ENCODE measurements at places on chromosomes 12 and 14.

DNA sequence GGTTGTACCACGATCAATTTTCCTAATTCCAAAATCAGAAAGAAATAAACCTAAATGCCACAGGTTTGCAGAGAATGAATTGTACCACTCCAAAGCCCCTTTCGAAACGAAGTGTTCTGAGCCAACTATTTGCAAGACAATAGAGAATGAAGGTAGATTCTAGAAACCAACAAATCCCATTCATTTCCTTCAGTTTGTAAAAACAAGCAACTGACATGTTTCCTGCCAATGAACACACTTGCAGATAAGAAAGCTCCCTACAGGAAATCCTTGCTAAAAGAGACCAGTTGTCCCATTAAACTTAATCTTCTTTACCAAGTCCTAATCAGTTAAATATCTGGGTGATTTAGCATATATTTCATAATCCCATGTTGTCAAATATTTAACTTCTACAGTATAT, 198.4 kb upstream of the FOXN3 start:
- DNase-seq: no peak

GRCh38 chr12:111446631-111447570, 41.2 kb downstream of the SH2B3 start:
- DNase-seq: no peak

DNA sequence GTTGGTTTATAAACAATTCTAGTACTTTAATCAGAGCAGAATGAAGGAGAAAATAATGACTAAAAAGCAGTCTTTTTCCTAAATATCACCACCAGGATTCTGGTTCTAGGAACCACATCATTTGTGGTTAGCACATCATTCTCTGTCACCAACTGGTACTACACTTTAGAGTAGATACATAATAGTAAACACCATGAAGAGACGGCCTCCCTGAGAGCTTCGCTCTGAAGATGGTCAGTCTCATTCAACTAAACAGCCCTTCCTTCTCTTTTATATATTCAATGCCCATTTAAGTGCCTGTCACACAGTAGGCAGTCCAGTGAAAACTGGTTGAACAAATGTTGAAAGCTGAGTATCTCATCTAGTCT, 10.9 kb downstream of the SLC38A2 start:
- DNase-seq: no peak

GRCh38 chr14:51341338-51341737, 101.3 kb downstream of the TMX1 start:
- DNase-seq: no peak

DNA sequence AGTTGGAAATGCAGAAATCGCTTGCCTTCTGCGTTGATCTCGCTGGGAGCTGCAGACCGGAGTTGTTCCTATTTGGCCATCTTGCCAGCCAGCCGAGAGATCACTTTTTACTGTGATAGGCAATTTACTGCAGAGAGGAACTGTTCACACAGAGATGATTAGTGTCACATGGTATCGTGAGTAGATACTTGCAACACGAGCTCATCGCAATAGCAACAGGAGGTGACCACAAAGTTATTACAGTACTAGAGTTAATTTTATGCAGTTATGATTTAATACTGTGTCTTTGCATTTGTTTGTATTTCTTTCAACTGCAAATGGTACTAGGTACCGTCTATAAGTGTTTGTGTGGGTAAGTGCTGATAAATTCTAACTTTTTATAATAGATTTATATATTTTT, 27.8 kb downstream of the NOPCHAP1 start:
- DNase-seq: no peak

GRCh38 chr14:30005114-30005808, 77.6 kb upstream of the PRKD1 start:
- no peak for DNase-seq

DNA sequence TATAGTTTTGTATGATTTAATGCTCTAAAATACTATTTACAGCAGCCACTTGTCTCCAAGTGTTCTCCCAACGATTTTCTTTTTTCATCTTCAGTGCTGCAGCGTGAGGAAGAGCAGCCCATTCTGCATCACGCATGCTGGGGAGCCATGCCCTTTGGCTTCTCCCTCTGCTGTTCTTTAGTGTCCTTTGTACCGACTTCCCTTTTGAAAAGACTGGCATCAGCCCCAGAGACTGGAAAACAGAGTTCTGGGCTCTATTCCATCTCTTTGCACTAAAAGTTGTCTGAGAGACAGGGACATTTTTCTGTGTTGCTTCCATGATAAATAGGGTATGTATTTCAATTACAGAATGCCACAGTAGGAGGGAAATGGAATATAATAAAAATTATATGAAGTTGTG, 105.1 kb downstream of the RERG start:
- DNase-seq: no peak

DNA sequence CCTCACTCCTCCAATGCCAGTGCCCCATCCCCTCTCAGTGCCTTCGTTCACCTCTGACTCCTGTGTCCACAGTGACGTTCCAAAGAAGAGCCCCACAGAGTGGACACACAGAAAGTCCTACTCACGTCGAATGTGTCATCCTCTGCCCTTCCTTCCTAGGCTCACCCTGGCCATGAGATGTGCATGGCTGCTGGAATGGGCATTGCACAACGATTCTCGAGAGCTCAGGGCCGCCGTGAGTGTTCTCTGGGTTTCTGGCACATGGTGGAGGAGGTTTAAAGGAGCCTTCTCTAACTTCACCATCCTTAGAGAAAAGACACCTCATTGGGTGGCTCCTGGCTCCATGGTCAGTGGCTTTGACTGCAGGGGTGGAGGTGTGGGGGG, 12.8 kb upstream of the CEP170B start:
- no peak for DNase-seq

GRCh38 chr14:39939023-39939422, 506.8 kb upstream of the FBXO33 start:
- no peak for DNase-seq

DNA sequence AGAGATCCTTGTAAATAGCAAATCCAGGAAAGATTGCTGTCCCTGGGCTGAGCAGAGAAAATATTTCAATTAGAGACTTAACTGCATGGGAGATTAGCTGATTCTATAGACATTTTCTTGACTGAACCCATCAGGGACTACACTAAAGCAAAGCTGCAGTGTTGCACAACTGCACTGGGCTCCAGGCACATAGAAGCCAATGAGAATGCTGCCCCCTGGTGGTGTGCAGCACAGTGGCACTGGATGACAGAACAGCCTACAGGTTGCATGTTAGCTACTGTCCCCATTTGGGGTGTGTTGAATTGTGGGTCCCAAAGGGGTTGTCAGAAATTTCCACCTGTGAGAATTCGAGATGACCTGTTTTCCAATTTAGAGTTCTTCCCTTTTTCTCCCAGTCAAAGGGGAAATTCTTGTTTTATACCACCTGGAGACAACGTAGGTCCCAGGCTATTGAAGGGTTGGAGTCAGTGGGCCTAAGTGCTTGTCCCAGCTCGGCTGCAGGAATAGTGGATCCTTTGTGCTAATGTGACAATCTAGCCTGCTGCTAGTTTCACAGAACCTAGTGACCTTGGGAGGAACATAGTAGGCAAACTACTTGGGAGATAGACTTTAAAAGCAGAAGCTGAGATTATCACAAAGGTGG, 114.7 kb downstream of the SLC8A3 start:
- DNase-seq: no peak

DNA sequence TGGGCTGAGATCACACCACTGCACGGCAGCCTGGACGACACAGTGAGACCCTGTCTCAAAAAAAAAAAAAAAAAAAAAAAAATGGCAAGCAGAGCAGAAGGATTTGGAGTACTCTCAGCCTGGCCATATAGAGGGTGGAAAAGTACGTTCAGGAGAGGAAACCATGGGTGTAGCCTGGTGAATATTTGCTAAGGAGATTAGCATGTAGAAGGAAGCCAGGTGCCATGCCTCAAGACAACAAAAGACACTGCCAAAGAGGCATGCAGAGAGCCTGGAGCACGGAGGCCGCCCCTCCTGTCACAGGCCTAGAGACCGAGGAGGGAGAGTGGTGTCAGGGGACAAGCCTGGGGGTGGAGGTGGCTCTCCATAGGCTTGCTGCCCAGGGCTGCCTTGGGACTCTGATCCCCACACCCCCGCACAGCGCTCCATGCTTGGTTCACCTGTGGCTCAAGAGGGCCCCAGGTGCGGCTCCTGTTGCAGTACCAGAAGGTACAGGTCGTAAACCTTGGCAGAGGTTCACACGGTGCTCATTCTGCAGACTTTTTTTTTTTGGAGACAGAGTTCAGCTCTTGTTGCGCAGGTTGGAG, 27.9 kb upstream of the DEGS2 start:
- no peak for DNase-seq

DNA sequence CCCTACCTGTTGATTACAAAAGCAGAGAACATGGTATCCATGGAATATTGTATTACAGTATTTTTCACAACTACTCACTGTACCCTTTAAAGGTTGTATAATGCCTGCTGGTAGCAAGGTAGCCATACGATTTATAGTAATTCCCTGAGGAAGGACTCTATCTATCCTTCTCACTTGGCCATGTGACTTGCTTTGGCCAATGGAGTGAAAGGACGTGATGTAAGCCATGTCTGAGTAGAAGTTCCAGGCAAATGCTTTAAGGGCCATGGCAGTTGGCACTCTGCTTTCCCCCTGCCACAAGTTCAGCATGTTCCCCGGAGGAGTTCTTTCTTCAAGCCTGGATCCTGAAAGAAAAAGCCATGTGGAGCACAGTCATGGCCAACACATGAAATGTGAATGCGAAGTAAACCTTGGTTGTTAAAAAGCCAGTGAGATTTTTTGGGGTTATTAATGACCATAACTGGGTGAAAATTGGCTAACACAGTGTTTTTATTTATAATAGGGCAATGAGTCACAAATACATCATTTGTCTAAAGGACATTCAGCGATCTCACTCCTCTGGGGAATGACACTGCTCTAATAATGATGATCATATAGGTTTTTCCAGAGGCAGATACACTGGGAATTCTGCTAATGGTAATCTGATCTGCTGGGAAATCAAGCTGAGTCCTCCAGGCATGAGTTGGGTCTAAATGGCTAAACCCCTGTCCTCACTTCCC, 67.4 kb upstream of the SLC38A2 start:
- no peak for DNase-seq

DNA sequence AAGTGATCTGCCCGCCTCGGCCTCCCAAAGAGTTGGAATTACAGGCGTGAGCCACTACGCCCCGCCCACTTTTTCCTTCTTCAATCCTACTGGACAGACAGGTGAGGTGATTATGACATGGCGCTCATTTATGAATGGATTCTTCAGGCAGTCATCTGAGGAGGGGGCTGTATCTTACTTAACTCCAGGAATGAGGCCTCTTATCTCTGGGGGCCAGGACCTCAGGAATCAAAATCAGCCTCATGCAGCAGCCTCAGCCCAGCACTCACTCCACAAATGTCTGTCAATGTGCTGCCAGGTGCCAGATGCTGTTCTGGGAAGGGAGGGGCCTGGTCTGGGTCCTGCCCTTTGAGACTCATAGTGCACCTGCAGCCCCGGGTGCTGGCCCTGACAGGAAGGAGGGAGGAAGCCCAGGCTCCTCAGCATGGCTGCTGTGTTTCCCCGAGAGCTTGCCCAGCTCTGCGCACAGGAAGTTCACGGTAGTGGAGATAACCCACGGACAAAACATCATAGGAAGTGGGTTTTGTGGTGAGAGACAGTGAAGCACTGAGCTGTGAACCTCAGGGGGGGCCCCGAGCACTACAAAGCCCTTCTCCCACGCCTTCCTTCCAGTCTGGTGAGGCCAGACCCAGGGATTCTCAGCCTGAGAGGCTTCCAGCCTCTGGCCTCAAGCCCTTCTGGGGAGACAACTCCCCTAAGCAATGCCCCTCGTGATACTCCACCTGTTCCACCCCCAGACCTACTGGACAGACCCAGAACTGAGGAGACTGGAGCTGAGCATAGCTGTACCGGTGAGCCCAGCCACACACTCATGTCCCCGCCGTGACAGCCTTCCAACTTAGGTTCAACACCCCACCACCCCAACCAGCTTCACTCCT, 22.3 kb downstream of the GALNT6 start:
- no peak for DNase-seq

DNA sequence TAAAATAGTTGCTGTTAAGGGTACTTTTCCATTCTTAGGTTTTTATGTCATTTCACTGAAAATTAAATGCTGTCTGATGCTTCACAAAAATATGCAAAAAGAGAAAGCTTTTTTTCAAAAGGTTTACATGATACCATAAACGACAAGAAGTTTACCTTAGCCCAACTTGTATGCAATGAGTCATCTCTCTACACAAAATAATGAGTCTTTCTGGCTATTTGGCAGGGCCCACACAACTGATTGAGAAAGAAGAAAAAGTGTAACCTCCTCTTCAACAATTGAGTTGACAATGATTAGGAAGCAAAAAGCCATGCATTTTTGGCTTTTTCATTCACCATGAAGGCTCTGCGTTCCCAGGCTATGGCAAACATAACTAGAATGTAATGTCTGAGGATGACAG, 165.4 kb upstream of the CPNE8 start:
- no peak for DNase-seq

DNA sequence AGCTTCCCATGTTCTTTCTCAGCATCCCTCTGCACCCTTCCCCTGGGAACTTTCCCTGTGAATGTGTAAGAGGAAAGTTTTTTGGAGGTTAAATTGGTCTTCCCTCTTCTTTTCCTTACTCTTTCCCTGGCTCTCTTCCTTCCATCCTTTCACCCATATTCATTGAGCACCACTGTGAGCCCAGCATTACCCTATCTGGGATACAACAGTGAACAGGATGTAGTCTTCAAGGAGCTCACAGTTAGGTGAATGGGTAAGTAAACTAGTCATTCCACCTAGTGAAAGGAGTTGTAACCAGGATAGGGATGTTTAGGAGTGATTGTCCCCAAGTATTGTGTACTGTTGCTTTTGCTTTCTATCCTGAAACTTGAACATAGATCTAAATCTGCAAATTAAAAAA, 123.8 kb downstream of the MYRFL start:
- DNase-seq: no peak

- no peak for DNase-seq
These were observed 71.2 kb upstream of the COCH start for GRCh38 chr14:30803185-30803584.

DNA sequence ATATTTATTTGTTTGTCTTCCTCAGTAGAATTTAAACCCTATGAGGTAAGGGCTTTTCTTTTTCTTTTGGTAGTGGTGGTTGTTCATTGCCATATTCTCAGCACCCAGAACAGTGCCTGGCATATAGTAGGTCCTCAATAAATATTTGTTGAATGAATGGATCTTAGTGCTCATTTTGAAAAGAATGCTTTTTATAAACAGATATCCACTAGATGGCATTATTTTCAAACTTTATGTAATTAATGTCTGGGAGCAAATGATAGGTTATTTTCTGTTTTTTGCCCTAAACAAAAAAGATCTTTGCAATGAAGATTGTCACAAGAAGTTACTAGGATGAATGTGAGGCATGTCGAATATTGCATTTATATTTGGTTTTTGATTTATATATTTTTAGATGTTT, 64.1 kb downstream of the RAD51B start:
- DNase-seq: no peak

DNA sequence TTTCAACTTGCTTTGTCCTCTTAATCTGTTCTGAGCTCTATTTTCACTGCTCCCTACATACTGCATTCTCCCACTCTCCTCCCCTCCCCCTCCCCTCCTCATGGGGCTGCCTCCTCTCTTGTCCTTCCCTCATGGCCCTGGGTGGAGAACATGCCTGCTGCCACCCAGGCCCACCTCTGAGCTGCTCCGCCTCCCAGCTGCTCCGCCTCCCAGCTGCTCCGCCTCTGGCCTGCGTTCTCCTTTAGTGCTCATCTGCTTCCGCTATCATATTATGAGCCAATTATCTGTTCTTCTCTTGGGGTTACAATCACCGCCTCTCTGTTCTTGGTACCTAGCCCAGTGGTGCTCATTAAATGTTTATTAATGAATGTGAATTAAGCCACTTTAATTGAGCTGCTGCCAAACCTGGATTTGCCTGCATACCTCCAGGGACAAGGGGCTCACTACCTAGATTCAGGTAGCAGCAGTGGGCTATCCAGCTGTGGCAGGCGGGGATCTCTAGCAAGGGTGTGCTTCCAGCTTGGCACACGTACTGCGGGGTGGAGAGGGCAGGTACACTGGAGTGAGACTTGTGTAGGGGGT, 32.0 kb upstream of the FAM181A start:
- DNase-seq: no peak
